ENCODE measurements at places on chromosomes 4 and X.

GRCh38 chr4:174259580-174259979 is 23.9 kb downstream of the FBXO8 start:
- no peak for DNase-seq

- DNase-seq = no peak
Measured at GRCh38 chr4:42083816-42084215, 68.6 kb downstream of the BEND4 start.

DNA sequence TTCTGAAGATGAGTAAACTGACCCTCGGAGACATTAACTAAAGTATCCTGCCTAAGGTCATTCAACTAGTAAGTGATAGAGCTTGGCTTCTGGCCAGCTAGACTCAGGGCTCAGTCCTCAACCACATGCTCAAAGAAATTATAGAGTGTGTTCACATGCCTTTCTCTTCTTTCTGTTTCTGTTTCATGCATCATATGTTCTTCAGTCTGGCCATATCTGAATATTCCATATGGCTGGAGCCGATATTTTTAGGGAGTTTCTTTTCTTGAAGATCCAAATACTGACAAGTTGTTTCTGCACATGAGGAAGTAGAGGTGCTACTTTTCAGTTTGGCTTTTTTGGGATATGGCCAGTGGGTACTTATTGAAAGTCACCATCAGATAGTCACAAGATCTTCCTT is 44.9 kb downstream of the MMRN1 start:
- DNase-seq = no peak

DNA sequence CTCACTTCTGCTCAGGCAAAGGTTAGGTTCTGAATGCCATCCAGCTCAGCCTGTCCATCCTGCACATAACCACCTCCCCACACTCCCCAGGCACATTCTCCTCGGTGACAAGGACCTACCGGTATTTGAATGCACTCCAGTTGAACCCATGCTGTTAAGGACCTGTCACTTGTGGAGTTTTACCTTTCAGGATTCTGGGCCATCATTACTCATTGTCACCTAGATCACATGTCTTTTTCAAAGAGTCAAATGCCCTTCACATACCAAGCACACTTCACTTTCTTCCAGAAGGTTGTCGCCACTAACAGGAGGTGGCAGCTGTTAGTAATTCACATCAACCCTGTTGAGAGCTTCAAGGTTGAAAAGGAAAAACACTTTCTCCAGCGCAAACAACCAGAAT is 218.3 kb downstream of the SOWAHB start:
- no peak for DNase-seq

GRCh38 chr4:26762650-26763049 is 98.0 kb upstream of the STIM2 start:
- DNase-seq = no peak

DNA sequence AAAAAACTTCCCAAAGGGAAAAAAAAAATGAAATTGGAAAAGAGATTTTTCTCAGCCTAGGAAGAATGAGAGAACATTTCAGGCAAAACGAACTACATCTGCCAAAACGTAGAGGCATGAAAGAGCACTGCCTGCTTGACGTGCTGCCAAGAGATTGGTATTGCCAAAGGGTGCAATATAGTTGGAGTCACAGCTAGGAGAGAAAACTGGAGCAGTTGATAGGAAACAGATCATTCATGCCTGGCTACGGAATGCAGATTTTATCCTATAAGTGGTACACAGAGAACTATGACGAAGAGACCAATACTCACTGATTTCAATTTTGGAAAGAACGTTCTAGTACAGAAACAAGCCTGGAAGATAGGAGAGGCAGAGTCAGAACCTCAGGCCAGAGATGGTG is 68.4 kb upstream of the IQCM start:
- DNase-seq = no peak

- peak; percentile 80 for DNase-seq
Measured at GRCh38 chrX:129781134-129781672, 1.5 kb downstream of the SASH3 start.

DNA sequence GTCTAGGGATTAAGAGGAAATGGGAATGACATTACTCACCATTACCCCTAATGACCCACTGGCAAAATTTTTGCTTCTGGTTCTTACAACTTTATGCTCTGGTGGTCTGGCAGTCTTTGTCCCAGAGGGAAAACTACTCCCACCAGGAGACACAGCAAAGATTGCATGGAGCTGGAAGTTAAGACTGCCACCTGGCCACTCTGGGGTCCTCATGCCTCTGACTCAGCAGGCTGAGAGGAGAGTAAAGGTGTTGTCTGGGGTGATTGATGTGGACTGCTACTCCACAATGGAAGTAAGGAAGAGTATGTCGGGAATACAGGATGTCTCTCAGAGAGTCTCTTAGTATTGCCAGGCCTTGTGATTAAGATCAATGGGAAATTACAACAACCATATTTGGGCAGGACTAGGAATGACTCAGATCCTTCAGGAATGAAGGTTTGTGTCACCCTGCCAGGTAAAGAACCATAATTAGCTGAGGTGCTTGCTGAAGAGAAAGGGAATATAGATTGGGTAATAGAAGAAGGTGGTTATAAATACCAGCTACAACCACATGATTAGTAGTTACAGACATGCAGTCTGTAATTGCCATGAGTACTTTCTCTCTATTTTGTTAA is 215.5 kb downstream of the GPAT3 start:
- DNase-seq = no peak

DNA sequence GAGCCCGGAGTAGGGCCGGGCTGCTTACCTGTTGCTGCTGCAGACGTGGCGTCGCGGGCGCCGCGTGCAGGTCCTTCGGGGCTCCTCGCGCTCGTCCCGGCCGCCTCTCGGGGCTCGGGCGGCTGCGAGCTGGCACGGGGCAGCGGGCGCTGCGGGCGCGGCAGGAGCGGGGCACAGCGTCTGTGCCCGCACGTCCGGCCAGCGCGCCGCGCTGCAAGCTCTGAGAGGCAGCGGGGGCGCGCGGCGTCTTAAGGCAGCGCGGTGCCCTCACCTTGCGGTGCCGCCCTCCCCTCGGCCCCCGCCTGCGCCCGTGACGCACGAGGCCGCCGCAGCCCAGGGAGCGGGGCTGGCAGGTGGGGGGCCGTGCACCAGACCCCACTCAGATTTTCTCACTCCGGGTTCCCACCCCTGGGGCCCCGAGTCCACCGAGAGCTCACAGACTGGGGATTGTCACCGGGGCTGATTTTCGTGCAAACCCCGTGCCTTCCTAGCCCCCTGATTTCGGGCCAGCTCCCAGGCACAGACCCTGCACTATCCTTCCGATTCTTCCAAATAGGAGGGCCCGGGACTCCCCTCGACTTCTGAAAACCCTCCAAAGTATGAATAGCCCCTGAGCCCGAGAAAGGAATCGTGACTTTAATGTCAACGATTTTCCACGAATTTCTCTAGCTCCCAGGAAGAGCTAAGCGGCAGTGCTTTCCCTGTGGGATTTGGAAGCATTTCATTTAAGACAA is at the start of gene GPR101:
GPR101 (minus strand) TSS at position 222 of the 734 bp plus-strand sequence. CDS start 2,321 bp downstream, outside the sequence.
- no peak for DNase-seq

DNA sequence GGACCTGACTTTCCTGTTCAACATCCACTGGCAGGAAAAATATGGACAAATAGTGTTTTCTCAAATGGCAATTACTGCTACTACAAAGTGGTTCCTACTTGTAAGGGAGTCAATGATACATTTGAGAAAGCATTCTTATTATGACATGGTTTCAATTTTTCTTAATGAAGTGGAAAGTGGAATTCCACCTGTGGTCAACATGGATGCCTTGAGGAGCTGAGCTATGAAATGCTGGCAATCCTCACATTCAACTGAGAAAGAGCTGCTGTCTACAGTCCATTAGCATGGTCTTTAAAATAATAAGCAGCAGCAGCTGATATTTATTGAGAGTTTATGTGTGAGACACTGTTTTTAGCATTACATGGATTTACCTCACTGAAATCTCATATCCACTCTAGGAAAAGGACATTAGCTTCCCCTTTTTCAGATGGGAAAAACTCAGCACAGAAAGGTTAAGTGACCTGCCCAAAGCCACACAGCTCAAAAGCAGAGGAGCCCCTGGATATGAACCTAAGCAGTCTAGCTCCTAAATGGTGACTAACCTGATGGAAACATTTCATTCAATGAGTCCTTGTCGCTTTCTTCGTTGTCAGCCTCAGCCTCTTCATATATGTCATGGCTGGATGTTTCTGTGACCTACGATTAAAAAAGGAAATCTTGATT is 29.2 kb downstream of the MAP7D3 start:
- no peak for DNase-seq

GRCh38 chr4:63764400-63764799 is 644.9 kb downstream of the TECRL start:
- DNase-seq = no peak

GRCh38 chrX:125295337-125295736 is 24.3 kb upstream of the TEX13C start:
- no peak for DNase-seq

DNA sequence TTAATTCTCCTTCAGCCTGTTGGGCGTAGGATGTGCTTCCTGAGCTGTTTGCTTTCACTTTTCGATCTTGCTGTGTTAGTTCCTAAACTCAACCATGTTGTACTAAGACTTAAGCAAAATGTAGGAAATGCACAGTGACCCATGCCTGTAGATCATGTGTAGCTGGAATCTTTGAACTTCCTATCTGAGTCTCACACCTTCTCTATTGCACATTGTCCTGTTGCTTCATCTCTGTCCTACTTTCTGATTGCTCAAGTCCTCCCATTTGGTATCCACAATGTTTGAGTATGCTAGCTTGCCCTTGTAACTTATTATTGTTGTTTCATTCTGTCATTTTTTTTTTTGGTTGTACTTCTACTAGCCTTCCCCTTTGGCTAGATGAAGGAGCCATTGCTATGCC is 239.6 kb downstream of the PPP1R2C start:
- no peak for DNase-seq

GRCh38 chrX:16137416-16138107 is 14.2 kb downstream of the GRPR start:
- DNase-seq = peak; percentile 56

DNA sequence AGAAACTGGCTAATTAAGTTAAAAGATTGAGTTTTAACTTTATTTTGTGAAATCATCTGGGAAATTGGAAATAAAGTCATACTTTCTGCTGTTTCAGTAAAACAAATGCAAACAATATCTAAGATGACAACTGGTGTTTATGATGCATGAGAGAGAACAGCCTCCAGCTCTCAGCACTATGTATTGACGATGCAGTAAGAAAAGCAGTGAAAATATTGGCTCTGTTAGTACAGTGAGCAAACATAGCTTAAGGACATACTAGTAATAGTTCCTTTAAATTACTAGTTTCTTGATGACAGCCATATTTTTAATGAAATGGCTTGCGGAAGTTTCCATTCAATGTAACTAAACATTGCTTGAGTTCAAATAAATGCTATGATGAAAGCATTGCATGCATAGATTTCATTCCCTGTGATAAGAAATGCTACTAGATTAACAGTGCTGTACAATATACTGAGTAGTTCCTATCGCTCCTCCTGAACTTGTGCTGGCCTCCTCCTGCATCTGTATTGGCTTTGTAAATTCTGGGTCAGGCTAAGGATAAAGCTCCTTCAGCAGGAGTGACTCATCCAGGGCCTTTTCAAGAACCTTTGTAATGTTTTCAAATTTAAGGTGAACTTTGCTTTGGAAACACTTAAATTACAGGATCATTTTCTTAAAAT is 11.6 kb downstream of the ARHGAP24 start:
- no peak for DNase-seq

GRCh38 chr4:61753739-61754138 is 553.6 kb downstream of the ADGRL3 start:
- no peak for DNase-seq

GRCh38 chr4:128552586-128552907 is 257.0 kb upstream of the JADE1 start:
- no peak for DNase-seq

Data from suppressor macrophage (primary cell).